ENCODE measurements at places on chromosomes 11 and 22.
A peak's percentile ranks its signal among the peaks of the same experiment; 100 is the strongest.

DNA sequence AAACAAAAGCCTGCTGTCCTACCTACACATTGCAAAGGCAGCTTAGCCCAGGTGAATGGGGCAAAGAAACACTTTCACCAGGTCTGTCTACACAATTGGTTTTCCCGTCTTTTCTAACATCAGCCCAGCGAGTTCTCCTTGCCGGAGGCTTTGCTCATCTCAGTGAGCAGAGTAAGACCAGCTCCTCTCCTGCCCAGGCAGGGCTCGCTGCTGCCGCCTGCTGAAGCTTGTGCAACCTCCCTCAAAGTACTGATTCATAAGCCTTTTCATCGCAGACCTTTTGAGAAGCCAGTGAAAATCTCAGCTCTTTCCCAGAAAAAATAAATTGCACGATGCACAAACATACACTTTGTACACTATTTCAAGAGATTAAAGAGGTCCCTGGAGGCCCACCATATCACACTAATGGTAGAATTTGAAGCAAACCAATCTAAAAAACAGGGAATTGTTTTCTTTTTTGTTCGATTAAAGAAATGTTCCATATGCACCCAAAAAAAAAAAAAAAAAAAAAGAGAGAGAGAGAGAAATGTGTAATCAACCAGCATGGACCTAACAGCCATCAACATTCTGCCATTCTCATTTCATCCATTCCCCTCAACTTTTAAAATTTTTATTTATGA, 328.1 kb upstream of the MPPED2 start:
- DNase-seq: peak; percentile 62

GRCh38 chr22:47206164-47206563, 443.7 kb downstream of the TBC1D22A start:
- DNase-seq: no peak

- DNase-seq: no peak
Observed at GRCh38 chr22:36756746-36757655, 18.9 kb downstream of the IFT27 start.

GRCh38 chr11:69001243-69002081, 11.6 kb downstream of the MRGPRF start:
- peak; percentile 31 for DNase-seq

GRCh38 chr11:40384991-40385390, 1074.5 kb downstream of the LRRC4C start:
- no peak for DNase-seq

- no peak for DNase-seq
Observed at GRCh38 chr22:39090426-39091064, 6.5 kb upstream of the APOBEC3H start.

DNA sequence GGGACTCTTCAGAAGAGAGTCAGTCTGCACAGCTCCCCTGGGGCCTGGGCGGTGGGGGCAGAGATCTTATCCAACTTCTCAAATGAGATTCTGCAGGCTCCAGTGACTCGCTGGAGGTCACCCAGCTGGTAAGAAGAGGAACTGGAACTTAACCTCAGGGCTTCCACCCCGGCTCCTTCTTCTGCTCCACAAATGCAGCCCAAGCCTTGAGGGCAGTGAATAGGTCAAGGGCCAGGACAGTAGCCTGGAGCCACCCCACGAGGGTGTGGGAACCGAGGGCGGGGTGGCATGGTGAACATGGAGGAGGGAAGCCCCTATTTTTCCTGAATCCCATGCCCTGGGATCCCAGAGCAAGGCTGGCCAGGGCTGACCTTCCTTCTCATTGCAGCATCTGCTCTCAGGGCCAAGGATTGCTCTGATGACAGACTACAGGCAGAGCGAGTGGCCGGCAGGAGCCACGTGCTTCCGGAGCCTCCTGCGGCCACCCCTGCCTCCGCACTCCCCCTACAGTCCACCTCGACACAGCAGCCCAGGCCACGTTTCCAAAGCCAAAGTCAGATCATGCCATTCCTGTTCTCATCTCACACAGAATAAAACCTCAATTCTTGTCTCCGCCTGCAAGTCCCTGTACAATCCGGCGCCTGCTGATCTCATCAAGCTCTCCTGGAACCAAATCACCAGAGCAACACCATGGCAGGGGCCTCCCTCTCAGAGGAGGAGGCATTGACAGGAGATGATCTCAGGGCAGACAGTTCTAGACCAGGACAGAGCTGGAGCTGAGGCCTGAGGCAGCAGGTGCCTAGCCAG, 21.1 kb upstream of the UPK3A start:
- DNase-seq: peak; percentile 94

DNA sequence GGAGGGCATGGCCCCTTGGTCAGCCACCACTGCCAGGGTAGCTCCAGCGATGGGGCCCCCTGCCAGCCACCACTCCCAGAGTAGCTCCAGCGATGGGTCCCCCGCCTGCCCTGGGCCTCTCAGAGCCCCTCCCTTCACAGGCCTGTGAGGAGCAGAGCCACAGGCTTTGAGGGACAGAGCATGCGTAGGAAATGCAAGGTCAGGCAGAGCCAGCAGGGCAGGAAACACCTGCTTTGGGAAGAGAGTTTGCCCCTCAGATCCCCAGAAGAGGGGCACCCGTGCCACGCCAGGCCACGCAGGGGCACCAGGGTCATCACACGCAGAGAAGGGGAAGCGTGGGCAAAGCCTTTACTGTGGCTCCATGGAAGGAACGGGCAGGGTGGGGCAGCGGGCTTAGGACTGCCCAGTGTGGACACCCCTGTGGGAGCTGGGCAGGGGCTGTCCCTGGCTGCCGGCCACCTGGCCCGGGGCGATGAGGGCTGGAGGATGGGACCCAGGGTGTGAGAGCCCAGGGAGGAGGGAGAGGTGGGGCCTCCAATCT, 477.8 kb downstream of the BRD1 start:
- no peak for DNase-seq

DNA sequence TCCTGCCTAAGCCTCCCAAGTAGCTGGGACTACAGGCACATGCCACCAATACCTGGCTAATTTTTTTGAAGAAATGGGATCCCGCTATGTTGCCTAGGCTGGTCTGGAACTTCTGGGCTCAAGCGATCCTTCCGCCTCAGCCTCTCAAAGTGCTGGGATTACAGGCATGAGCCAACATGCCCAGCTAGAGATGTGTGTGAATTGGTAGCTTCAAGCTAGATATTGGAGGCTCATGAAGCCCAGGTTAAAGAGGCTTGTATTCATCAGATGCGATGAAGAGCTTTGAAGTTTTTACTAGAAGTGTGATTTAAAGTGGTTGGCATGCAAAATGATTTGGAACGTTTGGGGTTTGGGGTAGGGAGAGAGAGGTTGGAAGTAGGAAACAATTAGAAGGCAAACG, 19.6 kb downstream of the NF2 start:
- DNase-seq: no peak

DNA sequence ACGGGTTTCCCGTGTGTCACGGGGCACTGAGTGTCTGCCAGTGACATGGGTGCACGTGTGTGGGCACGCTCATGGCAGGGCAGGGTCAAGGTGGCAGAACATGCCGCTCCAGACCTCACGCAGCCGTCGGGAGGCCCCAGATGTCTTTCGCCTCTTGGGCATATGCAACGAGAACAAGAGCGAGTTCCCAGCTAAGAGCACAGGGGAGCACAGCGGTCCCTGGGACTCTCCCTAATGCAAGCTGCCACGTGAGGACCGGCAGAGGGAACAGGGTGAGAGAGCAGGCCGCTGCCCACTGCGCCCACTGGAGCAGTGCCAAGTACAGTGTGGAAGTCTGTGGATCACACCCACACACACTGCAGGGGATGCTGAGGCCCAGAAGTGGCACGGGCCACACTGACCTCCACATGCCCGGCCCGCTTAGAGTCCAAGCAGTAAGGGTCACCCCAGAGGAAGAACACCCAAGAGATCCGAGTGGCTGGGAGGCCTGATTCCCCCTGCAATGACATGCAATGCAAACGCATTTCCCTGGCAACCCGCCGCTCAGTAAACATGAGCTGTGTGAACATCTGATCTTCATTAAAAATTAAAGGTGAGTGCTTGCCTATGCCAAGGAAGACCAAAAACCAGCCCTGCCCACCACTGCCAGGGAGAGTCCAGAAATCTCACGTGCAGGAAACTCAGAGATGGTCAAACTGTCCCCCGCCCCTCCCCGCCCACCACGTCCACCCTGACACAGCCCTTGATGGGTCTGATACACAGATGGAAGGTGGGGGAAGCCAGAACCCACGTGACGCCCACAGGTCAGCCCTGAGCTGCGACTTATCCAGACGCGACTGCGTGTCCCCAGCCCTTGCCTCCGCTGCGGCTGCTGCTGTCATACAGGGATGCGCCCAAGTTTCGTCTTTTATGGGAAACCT, 11.7 kb downstream of the CERK start:
- DNase-seq: peak; percentile 76

DNA sequence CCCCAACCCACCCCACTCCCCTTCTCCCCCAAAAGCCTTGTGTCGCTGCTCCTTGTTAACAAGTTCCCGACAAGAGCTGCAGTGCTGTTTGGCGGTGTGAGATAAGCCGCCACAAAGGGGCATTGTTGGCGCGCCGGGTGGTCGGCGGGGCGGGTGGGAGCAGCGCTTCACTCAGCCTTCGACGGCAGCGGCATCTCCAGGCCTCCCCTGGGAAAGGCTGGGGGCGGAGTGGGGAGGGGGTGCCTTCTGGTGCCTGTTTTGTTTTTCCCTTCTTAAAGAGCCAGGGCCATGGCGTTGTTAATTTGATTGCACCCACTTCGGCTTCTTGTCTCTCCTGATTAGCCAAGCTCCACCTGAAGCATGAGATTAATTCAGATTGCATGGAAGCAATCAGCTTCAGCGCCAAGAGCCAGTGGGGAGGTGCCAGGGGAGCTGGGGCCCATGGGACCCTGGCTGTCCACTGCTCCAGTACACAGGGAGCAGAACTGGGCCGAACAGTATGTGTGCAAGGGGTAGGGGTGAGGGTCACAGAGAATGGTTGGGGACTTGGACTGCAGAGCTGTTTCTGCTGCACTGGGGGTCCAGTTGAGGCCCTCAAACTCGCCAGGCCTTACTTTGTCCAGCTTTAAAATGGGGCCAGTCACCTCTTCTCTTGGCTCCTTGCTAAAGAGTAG, 165.1 kb downstream of the CEP164 start:
- peak; percentile 61 for DNase-seq

GRCh38 chr11:129417458-129417857, 41.8 kb downstream of the BARX2 start:
- no peak for DNase-seq

DNA sequence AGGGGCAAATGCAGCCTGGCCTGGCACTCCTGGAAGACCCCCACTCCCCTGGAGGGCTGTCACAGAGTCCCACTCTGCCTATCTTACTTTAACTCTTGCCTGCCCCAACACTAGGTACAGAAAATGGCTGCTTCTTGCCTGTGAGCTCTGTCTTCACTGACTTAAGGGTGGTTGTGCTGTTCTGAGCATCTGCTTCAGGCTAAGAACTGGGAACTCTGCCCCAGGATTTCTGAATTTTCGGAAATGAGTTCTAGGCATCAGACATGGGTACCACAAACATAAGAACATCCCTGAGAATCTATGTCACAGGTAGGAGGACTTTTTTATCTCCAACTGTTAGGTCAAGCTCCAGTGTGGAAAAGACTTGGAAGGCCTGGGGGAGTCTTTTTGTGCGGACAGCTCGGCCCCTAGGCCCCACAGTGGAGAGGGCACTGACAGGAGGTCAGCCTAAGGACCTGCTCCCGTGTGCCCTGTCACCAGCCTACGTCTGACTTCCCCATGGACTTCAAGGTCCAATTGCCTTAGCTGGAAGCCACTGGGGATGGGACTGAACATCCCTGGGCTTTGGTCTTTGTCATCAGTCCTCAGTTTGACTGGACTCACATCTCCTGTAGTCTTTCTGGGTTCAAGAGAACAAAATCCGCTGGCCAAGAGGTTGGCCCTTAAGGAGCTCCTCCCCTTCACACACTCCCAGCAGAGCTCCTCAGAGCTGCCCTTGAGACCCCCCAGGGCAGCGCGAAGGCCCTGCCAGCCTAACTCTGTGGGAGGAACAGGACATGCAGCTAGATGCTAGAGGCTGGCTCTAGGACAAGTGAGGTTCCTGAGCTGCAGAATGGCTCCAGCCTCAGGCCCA, 31.9 kb downstream of the PPP2R1B start:
- DNase-seq: peak; percentile 42

DNA sequence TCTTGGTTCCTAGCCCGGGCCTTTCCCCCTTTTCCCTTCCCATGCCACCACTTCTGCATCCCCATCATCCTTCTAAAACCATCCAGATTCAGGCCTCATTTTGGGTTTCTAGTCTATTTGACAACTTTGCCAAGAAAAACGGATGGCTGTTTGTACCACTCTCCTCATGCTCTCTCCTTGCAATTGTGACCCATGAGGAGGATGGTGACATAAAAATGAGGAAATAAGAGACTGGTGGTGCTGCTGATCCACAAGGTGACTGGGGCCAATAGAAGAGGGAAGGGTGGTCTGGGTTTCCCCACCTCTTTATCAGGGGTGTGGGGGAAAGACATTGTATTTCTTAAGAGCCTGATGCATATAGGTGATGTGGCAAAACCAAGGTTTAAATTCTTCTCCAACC, 1.0 kb downstream of the MS4A4A start:
- DNase-seq: no peak

DNA sequence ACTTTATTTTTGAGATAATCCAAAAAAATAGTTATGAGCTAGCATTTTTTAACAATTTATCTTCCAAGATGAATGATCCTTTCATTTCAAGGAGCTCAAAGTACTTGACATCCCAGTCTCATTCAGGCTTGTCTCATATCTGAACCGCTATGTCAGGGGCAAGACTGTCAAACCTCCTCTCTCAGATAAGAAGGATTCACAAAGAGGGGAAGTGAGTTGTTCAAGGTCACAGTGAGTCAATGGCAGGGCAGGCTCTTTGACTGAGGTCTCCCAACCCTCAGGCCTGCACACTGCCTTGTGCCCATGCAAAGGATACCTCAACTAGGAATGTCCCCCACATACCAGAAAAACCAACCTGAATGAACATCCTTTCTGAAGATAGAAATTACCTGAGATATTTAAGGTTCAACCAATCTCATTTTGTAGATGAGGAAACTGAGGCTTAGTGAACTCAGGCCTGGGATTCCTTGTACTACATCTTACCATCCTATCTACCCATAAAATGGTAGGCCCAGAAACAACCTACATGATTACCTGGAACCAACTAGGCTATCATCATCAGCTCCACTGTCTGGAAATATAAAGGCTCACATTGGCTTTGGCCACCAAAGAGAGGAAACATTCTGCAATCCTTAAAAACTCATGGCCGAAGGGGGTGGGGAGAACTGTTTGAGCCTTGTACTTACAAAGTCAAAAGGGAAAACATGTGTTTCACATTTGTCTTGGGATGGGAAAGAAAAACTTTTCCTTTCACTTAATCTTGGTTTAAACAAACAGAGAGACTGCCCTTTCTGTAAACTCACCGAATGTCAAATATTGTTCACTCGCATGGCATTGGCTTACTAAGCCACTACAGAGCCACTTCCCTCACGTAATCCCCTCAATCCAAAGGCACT, 51.1 kb downstream of the LIF start:
- no peak for DNase-seq

DNA sequence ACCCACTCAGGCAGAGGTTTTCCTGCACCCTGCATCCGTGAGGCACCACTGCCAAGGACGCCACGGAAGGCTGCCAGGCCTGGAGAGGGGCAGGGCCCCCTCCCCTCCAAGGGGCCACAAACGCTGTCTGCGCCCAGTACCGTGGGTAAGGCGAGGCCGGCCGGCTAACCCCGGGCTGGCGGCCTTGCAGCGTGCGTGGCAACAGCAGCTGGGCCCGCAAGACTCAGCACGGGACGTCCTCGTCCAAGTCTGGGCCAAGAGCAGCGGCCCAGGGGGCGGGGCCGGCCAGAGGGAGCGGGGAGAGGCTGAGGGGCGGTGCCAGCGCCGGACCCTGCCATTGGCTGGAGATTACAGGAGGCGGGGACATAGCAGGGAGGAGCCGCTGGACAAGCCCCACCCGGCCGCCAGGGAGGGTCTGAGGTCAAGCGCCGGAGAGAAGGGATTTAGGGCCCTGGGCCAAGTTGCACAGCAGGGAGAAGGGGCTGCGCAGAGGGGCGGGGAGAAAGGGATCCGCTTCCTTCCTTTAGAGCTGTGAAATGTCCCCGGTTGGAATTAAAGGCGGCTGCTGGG, 16.0 kb downstream of the SLC43A1 start:
- DNase-seq: peak; percentile 100

Data from SK-N-SH (cell line).